Activated T-helper 17 cell treated with anti-CD3 and anti-CD28 coated beads, Interleukin-2, amount 50 U/mL, for 72 hours (primary cell): ENCODE measurements at places on chromosomes 3 and 15. TPM values are rescaled to one million over a fixed set of nuclear protein-coding genes. Genes with fewer than 3 reads are reported as not detected.

GRCh38 chr3:46712191-46713049 is 5.2 kb downstream of the PRSS50 start:
- no peak for ATAC-seq

GRCh38 chr3:61819861-61820260 is 258.5 kb downstream of the PTPRG start:
- ATAC-seq, result no peak

GRCh38 chr3:133404920-133405319 is 5.1 kb downstream of the BFSP2 start:
- no peak for ATAC-seq

The SYNPR gene
- total RNA-seq, result not detected

The SST gene
- total RNA-seq, result not detected

The NPAP1 gene
- total RNA-seq, result not detected
